ENCODE measurements at places on chromosomes 3 and 15.
A peak's percentile ranks its signal among the peaks of the same experiment; 100 is the strongest.

- peak; percentile 72 for DNase-seq
Measured at GRCh38 chr15:67955252-67955651, 98.9 kb upstream of the PIAS1 start.

- no peak for DNase-seq
Measured at GRCh38 chr3:88957711-88958439, 149.5 kb upstream of the EPHA3 start.

- no peak for DNase-seq
Measured at GRCh38 chr3:138567403-138567802, 26.7 kb downstream of the CEP70 start.

DNA sequence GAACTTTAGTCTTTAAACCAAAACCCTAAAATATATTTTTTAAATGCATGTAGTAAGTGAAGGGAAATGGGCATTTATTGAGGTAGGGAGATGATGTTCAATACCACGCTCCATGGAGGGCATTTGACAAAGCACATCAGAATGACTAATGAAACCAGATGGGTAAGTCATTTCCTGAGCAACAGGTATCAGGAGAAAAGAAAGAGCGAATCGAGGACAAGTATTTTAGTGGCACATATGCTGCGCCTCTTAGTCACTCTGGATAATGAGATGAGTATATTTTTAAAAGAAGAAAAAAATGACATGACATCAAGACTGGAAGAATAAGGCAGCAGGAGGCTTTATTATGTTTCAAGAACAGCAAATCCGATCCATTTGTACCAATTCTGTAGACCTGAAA is 129.0 kb upstream of the ARHGEF3 start:
- no peak for DNase-seq

DNA sequence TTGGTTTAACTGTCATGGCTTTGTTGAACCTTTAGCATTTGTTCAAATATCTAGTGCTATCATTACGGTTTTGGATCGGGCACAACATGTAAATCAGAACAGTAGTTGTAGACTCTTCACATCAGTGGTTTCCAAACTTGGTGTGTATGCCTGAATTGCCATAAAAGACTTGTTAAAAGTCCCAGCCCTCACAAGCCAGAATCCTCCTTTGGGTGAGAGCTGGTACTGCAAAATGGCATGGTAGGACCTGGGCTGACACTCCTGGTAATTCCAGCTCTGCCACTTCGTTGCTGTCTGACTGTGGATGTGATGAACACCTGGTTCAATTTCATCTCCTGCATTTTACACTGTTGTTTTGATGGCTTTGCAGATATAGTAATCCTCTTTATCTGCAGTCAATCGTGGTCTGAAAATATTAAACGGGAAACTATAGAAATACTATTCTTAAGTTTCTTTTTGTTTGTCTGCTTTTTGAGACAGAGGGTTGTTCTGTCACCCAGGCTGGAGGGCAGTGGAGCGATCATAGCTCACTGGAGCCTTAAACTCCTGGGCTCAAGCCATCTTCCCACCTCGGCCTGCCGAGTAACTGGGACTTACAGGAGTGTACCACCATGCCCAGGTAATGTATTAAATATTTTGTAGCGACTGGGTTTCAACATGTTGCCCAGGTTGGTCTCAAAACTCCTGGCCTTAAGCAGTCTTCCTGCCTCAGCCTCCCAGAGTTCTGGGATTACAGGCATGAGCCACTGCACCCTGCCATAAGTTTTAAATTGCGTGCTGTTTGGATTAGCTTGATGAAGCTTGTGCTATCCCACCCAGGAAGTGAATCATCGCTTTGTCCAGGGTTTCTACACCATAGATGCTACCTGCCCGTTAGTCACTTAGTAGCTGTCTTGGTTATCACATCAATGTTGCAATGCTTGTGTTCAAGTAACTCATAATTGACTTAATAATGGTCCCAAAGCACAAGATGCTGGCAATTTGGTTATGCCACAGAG is 61.6 kb downstream of the RAB7A start:
- DNase-seq, result no peak

GRCh38 chr3:73765878-73766545 is 141.3 kb upstream of the PDZRN3 start:
- no peak for DNase-seq

- no peak for DNase-seq
Measured at GRCh38 chr3:42148086-42148848, 57.1 kb downstream of the TRAK1 start.

- DNase-seq, result no peak
Measured at GRCh38 chr3:191388823-191389222, 58.5 kb upstream of the UTS2B start.

GRCh38 chr3:190709351-190709773 is 153.1 kb downstream of the GMNC start:
- no peak for DNase-seq

GRCh38 chr3:30004481-30004880 is 601.9 kb upstream of the TGFBR2 start:
- no peak for DNase-seq

GRCh38 chr3:44265815-44266214 is 24.1 kb downstream of the TOPAZ1 start:
- no peak for DNase-seq

GRCh38 chr3:132721479-132722164 is 587 bp downstream of the NPHP3 start:
- no peak for DNase-seq

GRCh38 chr3:64593350-64593749 is 94.5 kb downstream of the ADAMTS9 start:
- DNase-seq, result no peak

- DNase-seq, result no peak
Measured at GRCh38 chr3:69999140-70000027, at the start of gene SAMMSON. Gene SAMMSON, plus strand, starts transcription at chr3:69999733.

DNA sequence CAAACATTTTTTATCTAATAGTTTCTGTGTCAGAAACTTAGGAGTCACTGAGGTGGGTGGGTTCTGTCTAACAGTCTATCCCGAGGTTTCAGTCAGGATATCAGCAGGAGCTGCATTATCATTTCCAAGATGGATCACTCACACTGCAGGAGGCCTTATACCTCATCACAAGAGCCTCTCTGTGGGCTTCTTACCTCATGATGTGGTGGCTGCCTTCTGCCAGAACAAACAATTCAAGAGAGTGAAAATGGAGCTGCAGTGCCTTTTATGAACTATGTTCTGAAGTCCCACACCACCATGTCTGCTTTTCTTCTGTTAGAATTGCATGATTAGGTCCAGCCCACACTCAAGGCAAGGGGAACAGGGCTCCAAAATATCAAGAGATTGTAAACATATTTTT is 27.9 kb downstream of the RFX7 start:
- no peak for DNase-seq

DNA sequence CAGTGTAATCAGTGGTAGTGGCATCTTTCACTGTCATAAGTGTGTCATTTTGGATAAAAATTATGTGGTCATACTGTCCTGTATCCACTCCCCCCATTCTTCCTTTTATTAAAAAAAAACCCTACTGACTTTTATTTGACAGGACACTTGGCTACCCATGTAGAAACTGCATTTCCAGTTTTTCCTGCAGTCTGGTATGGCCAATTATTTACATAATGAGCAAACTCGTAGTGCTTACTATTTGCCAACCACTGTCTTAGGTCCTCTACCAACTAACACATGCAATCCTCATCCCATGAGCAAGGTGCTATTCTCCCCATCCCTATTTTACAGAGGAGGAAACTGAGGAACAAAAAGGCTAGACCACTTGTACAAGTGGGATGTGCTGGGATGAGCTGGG is 129.1 kb downstream of the MECOM start:
- DNase-seq, result no peak

DNA sequence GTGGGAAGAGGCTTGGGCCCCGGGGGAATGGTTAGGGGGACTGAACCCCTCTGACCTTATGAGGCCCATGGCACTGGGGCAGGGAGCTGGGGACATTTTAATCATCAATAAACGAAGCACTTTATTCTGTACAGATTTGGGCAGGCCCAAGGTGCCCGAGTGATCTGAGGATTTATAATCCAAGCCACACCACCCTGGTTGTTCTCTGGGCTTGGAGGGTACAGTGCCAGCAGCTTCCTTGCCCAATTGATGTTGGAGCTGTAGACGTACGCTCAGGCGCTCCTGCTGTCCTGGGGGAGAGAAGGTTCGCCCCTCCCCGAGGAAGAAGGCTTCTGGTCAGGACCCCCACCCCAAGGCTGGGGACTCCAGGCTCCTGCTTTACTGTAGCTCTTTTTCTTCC is 12.5 kb downstream of the ZBTB47 start:
- DNase-seq, result no peak

DNA sequence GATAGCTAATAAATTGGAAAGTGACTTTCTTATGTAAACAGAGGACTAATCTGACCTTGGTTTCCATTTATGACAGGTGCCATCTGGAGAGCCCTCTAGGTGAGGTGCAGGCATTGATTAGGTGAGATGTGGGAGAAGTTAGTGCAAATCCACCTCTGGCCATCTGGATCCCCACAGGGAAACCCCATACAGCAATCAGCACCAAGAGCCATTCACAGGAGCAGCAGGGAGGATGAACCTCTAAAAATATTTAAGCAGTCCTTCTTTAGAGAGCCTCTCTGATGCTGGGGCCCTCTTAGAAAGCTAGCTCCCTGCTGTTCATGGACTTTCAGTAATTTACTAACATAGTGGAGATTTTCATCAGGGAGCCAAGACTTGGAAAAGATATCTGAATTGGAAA is 69.3 kb downstream of the CLSTN2 start:
- DNase-seq, result no peak

- no peak for DNase-seq
Measured at GRCh38 chr3:158950178-158950901, 148.5 kb downstream of the MFSD1 start.

DNA sequence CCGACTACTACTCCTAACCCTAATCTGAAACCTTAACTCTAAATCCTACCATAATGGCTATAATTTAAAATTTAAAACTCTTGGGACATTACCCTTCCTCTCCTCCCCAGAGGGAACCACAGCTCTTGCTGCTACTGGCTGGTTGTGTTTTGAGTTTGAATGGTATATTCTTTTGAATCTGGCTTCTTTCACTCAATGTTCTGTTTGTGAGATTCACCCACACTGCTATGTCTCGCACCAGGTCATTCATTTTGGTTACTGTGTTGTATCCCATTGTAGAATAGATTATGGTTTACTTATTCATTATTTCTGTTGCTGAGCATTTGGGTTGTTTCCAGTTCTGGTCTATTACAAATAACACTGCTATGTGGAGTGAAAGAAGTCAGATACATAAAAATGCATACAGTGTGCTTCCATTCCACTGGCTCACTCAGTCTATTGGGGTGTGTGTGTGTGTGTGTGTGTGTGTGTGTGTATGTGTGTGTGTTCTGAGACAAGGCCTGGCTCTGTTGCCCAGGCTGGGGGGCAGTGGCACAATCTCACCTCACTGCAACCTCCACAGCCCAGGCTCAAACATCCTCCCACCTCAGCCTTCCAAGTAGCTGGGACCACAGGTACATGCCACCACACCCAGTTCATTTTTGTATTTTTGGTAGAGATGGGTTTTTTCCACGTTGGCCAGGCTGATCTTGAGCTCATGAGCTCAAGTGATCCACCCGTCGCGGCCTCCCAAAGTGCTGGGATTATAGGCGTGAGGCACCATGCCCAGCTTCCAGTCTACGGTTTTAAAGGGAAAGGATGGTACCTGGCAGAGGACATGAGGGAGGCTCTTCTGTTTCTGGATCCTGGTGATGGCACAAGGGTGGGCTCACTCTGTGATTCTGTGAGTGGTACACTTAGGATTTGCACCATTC is 19.2 kb upstream of the SYNM start:
- no peak for DNase-seq

Measured in GDM1 (cell line).